ENCODE measurements at places on chromosomes 7 and 10.

DNA sequence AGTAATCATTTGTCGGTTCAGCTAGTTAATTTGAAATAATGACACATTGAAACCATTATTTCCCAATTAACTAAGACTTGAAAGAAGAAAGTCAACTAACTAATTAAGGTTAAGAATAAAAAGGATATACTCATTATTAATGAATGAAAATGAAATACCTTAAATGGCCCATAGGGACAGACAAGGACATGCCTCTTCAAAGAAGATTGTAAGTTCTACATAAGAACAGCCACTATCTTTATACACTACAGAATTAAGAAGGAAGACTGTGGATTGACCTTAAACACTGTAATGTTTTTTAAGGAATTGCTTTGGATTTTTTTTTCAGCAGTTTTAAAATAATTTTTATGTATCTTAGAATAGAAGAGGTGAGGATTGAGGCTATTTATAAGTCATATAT is 60.7 kb downstream of the CSTF2T start:
- no peak for DNase-seq

GRCh38 chr10:131129544-131129943 is 182.0 kb downstream of the TCERG1L start:
- no peak for DNase-seq

- no peak for DNase-seq
These were observed 191.5 kb downstream of the AHR start for GRCh38 chr7:17489961-17490360.

GRCh38 chr7:22962775-22963350 is 51.1 kb downstream of the HYCC1 start:
- DNase-seq = no peak

- no peak for DNase-seq
These were observed 27.4 kb upstream of the GDI2 start for GRCh38 chr10:5840314-5841307.

GRCh38 chr10:28897617-28898464 is 220.5 kb downstream of the BAMBI start:
- no peak for DNase-seq

DNA sequence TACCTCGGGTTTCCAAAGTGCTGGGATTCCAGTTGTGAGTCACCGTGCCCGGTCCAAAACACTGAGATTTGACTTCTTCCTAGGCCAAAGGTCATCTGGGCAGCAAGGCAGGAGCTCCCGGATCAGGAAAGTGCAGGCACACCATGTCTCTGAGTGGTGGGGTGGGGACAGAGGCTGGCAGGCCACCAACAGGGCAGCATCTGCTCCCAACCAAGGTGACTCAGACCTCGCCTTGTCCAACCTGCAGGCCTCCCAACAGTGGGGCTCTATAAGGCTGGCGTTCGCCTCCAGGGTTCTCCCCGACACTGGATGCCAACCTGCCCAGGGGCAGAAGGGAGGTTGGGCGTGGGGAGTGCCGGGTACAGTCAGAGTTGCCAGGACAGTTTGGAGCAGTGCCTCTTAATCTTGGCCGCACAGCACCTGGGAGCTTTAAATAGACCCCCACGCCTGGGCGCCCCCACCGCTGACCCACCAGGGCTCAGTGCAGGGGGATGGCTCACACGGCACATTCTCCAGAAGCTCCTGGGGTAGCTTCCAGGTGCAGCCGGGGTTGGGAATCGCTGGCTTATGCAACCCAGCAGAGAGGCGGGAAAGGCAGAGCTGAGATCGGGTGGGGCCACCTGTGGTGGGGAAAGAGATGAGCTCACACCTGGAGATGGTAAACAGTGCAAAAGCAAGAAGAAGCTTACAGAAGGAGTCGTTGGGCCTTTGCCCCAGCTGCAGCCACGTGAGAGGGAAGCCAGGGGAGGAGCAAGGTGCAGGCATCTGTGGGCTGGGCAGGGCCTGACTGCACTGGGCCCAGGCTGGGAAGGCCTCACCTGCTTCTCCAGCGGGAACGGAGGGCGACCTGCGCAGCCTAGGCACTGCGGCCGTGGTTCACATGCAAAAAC is 10.9 kb downstream of the CALML5 start:
- no peak for DNase-seq

- no peak for DNase-seq
These were observed 44.5 kb downstream of the FGFBP3 start for GRCh38 chr10:91864744-91865143.

- no peak for DNase-seq
These were observed 137.9 kb downstream of the RAPGEF5 start for GRCh38 chr7:22219036-22219435.

DNA sequence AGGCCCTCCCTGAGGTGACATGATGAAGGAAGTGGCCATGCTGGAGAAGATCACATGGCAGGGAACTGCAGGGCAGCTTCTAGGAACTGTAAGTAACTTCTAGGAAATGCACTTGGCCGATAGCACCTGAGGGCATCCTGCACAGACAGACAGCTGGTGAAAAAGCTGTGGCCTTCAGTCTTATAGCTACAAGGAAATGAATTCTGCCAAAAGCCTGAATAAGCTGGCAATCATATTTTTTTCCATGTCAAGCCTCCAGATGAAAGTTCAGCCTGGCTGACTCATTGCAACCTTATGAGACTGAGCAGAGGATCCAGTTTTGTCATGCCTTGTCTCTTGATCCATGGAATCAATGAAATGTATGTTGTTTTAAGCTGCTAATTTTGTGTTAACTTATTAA is 91.1 kb upstream of the CACNA2D1 start:
- no peak for DNase-seq

GRCh38 chr10:33015761-33016547 is 57.9 kb upstream of the ITGB1 start:
- DNase-seq = no peak

DNA sequence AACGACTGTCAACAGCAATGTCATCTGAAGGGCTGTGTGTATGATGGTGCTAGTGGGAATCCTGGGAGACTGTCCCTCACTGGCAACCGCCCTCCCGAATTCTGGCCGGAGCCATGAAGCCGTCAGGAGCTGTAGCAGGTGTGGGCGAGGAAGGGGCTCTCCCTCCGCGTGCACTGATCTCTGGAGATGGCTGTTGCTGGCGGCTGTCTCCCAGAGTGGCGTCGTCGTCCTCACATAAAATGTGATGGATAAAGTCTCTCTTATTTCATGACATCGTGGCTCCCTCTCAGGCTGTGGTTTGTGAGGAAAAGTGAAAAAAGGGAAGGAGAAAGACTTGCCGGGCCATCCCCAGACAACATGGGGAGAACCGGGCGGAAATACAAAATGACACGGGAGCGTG is 216.5 kb downstream of the DNAJB6 start:
- DNase-seq = no peak

DNA sequence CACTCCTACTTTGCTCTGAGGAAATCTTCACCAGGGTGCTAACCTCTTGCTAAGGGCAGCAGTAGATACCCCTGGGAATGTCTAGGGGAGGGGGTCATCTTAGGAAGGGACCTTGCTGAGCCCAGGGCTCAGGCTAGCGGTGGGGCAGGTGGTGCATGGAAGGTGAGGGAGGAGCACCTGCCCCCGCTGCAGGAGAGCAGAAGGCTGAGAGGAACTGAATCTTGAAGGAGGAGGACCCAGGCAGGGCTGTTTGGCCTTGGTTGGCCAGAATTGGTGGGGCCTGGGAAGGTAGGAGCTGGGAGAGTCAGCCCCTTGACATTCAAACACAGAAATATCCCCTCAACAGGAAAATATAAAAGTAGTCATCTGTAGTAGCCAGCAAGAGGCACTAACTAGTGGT is 7.0 kb downstream of the CALHM3 start:
- DNase-seq = no peak

- DNase-seq = no peak
These were observed 347.8 kb downstream of the PTEN start for GRCh38 chr10:88211230-88211629.

DNA sequence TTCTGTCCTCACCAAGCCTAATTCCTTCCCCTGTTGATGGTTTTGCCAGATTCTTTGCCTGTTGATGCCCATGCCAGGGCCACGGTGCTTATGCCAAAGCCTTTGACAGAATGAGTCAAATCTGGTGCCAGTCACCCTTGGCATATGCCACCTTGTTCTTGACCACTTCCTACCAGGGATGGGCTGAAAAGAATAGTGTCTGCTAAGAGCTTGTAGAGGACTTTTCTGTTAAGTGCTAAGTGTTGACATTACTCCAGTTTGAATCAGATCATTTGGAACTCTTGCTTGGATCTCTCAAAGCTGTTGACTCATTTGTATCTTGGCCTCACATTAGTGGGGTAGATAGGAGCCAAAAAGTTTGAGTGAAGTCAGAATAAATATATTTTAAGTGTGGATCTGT is 661.2 kb downstream of the AUTS2 start:
- peak; percentile 16 for DNase-seq

- no peak for DNase-seq
These were observed 318.5 kb downstream of the INHBA start for GRCh38 chr7:41384418-41384817.

Data from G401 (cell line).